ENCODE measurements at places on chromosomes 3 and 15.

DNA sequence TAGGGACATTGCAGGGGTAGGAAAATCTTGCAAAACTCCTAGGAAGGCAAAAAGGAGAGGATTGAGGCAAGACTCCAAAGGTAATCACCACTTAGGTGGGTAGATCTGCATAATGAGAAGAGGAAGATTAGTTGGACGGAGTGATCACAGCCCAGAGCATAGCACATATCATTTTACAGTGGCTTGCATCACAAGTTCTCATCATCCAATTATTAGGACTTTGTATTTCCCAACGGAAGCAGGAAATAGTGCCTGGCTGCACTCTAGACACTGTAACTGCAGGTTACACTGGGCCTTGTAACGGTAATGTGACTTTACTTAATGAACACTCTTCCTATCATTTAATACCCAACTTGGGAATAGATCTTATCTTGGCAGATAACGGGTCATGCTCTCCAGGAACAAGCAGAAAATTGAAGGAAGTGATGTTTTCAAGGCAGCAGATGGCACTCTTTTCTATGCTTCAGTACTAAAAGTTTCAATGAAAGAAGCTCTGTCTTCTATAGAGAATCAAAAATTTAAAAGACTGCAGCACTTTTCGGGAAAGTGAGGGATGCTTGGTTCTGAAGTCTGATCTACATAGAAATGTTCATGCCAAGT is 101.9 kb upstream of the KCNMB2 start:
- DNase-seq: no peak

DNA sequence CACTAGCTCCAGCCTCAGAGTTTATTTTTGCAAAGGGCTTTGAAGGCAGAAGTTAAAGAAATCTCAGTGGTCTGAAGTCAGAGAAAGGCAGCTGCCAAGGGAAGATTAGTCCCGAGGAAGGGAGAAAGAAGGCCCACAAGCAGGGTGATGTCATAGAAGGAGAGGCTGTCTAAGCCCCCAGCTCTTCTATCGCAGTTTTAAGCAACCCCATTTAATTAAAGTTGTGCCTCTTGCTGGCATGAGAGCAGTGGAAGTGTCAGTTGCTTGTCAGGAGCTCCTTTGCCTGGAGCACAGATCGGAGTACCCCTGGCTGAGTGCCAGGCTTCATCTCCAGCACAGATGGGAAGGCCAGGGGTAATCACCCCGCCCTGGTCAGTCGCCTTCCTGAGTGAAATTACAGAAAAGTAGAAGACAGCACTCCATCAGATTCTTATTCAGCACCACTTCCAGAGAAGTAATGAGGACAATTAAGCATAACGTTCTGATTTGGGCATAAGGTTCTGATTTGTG is 530.7 kb downstream of the EPHB1 start:
- DNase-seq: no peak

- no peak for DNase-seq
Observed at GRCh38 chr15:91694131-91694830, 159.2 kb upstream of the SLCO3A1 start.

DNA sequence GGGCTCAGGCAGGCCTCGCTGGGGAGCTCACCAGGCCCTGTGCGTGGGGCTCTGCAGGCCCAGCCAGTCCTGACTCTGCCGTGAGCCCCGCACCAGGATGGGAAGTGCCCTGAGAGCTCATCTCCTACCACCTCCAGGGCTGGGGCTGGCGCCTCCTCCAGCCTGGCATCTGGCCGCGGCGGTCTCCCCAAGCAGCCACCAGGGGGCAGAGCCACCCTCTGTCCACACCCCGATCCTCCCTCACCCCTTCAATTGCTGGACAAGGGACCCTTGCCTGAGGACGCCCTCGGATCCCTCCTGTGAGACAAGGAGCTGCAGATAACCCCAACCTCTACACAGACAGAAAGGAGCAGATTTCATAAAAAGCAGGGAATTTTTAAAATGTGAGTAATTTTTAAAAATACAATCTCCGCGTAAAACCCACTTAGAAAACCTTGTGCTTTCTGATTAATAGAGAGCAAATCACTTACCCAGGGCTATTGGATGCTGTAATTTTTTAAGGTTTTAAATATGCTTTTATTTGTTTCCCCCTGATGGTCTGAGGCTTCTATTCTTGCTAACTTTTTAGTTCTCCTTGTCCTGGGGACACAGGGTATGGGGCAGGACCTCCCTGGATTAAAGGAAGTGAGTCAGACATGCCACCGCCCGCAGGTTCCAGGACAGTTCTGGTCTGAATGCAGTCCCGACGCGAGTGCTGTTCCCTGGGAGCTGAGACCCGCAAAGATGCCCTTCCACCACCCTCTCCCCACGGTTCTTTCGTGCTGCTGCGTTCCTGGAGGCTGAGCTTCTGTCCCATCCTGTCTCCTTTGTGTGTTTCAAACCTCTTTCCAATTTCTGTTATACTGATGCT is 52.3 kb upstream of the CHRNA7 start:
- peak; percentile 68 for DNase-seq

DNA sequence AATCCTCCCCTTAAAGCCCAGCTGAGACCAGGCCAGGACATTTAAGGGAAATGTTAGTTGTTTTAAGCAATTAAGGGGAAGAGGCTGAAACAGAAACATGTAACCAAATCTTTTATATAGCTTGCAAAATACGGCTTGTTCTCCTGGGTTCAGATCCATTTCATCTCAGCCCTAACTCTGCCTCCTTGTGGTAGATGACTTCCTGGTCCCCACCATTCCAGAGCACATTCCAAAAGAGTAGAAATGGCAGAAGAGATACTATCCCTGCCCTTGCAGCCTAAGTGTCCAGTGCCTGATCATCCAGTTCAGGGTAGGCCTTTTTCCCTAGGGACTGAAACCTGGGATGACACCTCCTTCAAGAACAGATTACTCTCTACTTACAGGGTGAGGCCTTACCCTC is 266.2 kb upstream of the VEPH1 start:
- no peak for DNase-seq

- no peak for DNase-seq
Observed at GRCh38 chr3:186510374-186511079, 33.7 kb downstream of the CRYGS start.

- peak; percentile 85 for DNase-seq
Observed at GRCh38 chr3:85360742-85361387, 402.1 kb downstream of the CADM2 start.

GRCh38 chr3:183255348-183255730 is 2.3 kb downstream of the B3GNT5 start:
- DNase-seq: no peak

DNA sequence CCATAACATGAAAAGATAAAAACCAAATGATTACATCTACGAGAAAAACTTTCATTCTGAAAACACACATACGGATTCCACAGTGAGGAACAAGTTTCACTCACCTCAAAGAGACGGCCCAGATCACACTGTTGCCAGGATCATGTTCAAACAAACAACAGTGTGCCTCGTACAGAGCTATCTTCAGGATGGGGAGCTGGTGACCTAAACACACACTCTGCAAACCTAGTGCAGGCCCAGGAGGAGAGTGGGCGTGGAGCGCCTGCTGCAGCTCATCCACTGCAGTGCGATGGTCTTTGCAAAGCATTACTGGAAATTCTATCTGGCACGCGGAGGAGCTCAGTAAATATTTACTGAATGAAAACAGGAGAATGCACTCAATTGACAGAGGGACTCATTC is 38.5 kb downstream of the TAMM41 start:
- no peak for DNase-seq
